Fibroblast of villous mesenchyme (primary cell): ENCODE measurements at places on chromosomes 4 and X.

DNA sequence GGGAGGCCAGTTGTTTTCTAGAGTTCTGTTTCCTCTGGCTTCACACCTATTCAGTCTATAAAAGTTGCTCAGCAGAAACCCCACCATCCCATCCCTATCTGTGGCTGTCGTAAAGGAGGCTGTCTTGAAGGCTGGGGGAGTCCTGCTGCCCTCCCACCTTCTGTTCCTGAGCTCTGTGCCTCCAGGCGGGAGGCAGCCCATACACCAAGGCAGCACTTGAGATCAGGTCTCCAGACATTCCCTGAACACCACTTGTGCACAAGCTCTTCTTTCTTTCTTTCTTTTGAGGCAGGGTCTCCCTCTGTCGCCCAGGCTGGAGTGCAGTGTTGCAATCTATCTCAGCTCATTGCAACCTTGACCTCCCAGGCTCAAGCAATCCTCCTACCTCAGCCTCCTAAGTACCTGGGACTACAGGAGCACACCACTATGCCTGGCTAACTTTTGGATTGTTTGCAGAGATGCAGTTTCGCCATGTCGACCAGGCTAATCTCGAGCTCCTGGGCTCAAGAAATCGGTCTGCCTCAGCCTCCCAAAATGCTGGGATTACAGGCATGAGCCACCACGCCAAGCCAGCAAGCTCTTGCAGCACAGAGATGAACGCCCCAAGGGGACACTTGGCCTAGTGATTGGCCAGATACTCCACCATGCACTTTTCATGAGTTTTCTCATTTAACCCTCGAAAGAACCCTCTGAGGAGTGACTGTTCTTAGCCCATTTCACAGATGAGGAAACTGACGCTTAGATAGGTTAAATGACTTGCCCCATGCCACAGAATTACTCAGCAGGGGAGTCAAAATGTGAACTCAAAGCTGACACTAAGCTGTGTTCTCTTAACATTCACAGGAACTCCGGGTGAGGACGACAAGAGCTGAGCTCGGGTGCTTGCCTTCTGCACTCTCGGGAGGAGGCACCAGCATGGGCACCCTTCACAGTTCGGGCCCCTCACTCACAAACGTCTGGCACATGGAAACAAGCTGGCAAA is 55.8 kb upstream of the ENPP6 start:
- no peak for DNase-seq

GRCh38 chr4:103996064-103996463 is 276.3 kb upstream of the TACR3 start:
- no peak for DNase-seq

- peak; percentile 64 for DNase-seq
Measured at GRCh38 chr4:88706574-88706973, 8.9 kb upstream of the NAP1L5 start.

DNA sequence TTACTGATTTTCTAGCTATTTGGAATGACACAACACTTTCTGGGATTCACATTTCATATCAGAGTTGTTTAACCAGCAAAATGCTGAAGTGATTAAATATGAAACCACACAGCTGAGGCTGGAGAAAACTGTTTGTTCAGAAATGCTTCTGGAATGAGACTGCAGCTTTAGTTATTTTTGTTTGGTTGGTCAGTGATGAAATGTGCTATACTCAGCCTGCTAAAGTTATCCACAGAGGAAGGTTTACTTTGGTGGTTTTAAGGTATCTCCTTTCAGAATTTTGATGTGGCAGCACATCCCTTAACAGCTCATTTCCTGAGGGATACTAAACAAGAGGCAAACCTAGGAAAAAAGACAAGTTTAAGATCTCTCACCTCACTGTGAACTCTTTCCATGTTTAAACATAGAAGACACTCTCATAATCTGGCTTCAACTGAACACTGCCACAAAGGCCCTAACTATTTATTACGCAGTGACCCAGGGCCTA is 106.6 kb upstream of the PDE5A start:
- DNase-seq, result peak; percentile 99

DNA sequence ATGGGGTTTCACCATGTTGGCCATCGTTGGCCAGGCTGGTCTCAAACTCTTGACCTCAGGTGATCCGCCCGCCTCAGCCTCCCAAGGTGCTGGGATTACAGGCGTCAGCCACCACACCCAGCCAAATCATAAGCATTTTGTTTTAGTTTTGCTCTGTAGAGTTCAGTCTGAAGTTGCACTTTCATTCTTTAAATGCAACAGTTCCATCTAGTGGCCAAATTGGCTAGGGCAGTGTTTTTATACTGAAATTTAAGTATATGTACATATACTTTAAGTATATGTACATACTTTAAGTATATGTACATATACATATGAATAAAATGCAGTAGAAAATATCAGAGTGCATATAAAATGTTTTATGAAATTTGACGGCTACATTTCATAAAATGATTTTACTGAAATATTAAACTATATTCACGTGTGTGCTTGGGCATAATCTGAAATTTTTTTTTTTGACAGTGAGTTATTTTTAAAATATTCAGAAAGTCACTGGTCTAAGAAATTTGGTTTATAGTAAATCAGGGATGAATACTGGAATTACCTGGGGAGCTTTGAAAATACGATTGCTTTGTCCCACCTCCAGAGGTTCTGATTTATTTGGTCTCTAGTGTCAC is 145.5 kb downstream of the NWD2 start:
- peak; percentile 43 for DNase-seq

DNA sequence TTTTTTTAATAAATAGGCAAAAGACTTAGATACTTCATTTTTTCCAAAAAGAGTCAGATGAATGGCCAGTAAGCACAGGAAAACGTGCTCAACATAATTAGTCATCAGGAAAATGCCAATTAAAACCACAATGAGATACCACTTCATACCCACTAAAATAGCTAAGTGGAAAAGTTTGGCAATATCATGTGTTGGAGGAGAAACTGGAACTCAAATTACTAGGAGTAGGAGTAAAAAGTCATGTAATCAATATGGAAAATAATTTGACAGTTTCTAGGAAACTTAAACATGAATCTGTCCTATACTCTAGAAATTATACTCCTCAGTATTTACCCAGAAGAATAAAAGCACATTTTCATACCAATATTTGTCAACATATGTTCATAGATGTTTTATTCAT is 449.8 kb downstream of the INPP4B start:
- no peak for DNase-seq

DNA sequence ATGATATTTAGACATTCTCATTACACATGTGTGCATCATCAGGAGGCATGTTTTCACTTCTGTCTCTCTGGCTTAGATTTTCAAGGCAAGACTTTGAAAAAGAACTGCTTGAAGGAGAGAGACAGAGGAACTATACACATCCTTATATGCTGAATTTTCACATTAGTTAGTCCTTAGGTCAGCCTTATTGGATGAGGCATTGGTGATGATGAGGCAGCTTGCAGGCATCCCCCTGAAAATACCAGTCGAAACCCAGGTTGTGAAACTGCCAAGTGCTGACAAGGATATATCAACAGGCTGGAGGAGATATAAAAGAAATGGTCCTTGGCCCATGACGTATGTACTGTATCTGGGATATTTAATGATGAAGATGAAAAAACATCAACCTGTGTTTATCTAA is 297.2 kb upstream of the AADAT start:
- peak; percentile 14 for DNase-seq

GRCh38 chrX:41759817-41760216 is 35.8 kb downstream of the GPR82 start:
- peak; percentile 52 for DNase-seq

- no peak for DNase-seq
Measured at GRCh38 chr4:570754-571153, 5.3 kb downstream of the TMEM271 start.

- DNase-seq, result no peak
Measured at GRCh38 chr4:73718375-73719373, 21.7 kb upstream of the CXCL8 start.

- peak; percentile 75 for DNase-seq
Measured at GRCh38 chr4:38034986-38035882, 75.0 kb downstream of the PTTG2 start.
